ENCODE measurements at places on chromosomes 12 and 14. TPM values are rescaled to one million over a fixed set of nuclear protein-coding genes. Genes with fewer than 3 reads are reported as not detected.

GRCh38 chr14:43116341-43116740 is 1390.7 kb downstream of the FSCB start:
- H3K4me1 ChIP-seq: no peaks in the 10 kb centered on the region
- DNase-seq: no peak
- no peak overlapping the region for H3K27ac ChIP-seq

GRCh38 chr14:88488897-88489296 is 65.9 kb downstream of the PTPN21 start:
- no peaks in the 10 kb centered on the region for H3K27me3 ChIP-seq
- no peak overlapping the region for H3K27ac ChIP-seq
- H3K4me3 ChIP-seq: no peak overlapping the region
- H3K36me3 ChIP-seq: no peaks in the 10 kb centered on the region
- H3K4me1 ChIP-seq: peaks cover 9% of the 10 kb centered on the region

- no peak overlapping the region for H3K27ac ChIP-seq
- DNase-seq: no peak
- H3K4me3 ChIP-seq: no peak overlapping the region
Observed at GRCh38 chr14:77752799-77753516, 8.0 kb downstream of the SNW1 start.

GRCh38 chr12:127127897-127128296 is 1139.1 kb upstream of the TMEM132C start:
- H3K4me3 ChIP-seq: no peak overlapping the region
- no peaks in the 10 kb centered on the region for H3K27me3 ChIP-seq
- H3K4me1 ChIP-seq: no peaks in the 10 kb centered on the region
- no peak for DNase-seq
- H3K36me3 ChIP-seq: no peaks in the 10 kb centered on the region

DNA sequence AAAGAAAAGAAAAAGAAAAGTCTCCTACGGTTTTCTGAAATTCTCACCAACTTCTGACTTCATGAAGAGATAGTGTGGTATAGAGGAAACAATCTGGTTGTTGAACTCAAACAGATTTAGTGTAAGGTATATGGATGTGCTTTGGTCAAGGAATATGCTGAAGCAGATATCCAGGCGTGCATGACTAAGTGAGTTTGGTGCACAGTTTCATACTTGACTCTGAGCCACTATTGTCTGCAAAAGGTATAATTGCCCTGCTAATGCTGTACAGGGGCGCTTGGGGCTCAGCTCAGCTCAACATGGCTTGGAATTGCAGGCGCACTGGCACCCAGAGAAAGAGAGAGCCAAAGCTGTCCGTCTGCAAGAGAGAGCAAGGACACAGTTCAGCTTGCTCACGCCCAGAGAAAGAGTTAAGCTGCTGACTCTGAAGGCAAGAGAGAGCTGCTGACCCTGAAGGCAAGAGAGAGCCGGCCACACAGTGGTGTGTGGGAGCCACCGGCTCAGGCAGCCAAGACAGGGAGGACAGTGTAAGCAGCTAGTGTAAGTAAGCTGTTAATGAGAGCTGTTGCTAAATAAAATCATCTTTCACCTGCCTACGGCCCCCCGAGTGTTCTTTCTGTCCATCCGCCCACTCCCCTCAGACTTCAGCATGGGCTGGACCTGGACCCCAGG is 66.4 kb upstream of the SLC38A4 start:
- H3K27ac ChIP-seq: no peak overlapping the region
- H3K4me1 ChIP-seq: no peaks in the 10 kb centered on the region
- no peaks in the 10 kb centered on the region for H3K27me3 ChIP-seq
- no peaks in the 10 kb centered on the region for H3K36me3 ChIP-seq
- no peak overlapping the region for H3K4me3 ChIP-seq

- no peak for DNase-seq
- no peaks in the 10 kb centered on the region for H3K27me3 ChIP-seq
- peak overlapping the region; percentile 21 for H3K27ac ChIP-seq
- H3K36me3 ChIP-seq: no peaks in the 10 kb centered on the region
- no peaks in the 10 kb centered on the region for H3K4me1 ChIP-seq
Observed at GRCh38 chr14:22588526-22589095, 413 bp downstream of the DAD1 start.

GRCh38 chr14:92037989-92038388 is 1.9 kb downstream of the TRIP11 start:
- peaks cover 5% of the 10 kb centered on the region for H3K4me1 ChIP-seq
- DNase-seq: no peak
- no peak overlapping the region for H3K27ac ChIP-seq
- no peaks in the 10 kb centered on the region for H3K27me3 ChIP-seq

GRCh38 chr14:105390849-105391500 is 7.4 kb upstream of the TEX22 start:
- DNase-seq: no peak
- H3K36me3 ChIP-seq: peaks cover 2% of the 10 kb centered on the region
- H3K27ac ChIP-seq: no peak overlapping the region
- H3K4me3 ChIP-seq: no peak overlapping the region

GRCh38 chr12:53990311-53991076 is 5.5 kb downstream of the HOXC10 start:
- H3K27me3 ChIP-seq: peaks cover 98% of the 10 kb centered on the region
- no peak for DNase-seq
- H3K4me3 ChIP-seq: no peak overlapping the region

DNA sequence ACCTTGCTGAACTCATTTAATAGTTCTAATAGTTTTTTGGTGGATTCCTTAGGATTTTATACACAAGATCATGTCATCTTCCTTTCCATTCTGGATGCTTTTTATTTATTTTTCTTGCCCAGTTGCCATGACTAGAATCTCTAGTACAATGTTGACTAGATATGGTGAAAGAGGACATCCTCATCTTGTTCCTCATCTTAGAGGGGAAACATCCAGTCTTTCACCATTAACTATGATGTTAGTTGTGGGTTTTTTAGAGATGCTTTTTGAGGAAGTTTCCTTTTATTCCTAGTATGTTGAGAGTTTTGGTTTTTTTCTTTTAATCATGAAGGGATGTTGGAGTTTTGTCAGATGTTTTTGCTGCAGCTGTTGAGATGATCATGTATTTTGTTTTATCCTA is 8.7 kb downstream of the ANKRD13A start:
- H3K4me1 ChIP-seq: no peaks in the 10 kb centered on the region
- H3K36me3 ChIP-seq: no peaks in the 10 kb centered on the region
- H3K27ac ChIP-seq: no peak overlapping the region
- no peaks in the 10 kb centered on the region for H3K27me3 ChIP-seq
- H3K4me3 ChIP-seq: no peak overlapping the region
- DNase-seq: no peak

GRCh38 chr14:54669721-54670561 is 103.0 kb downstream of the SAMD4A start:
- no peak overlapping the region for H3K4me3 ChIP-seq
- peaks cover 18% of the 10 kb centered on the region for H3K4me1 ChIP-seq
- no peak for DNase-seq

DNA sequence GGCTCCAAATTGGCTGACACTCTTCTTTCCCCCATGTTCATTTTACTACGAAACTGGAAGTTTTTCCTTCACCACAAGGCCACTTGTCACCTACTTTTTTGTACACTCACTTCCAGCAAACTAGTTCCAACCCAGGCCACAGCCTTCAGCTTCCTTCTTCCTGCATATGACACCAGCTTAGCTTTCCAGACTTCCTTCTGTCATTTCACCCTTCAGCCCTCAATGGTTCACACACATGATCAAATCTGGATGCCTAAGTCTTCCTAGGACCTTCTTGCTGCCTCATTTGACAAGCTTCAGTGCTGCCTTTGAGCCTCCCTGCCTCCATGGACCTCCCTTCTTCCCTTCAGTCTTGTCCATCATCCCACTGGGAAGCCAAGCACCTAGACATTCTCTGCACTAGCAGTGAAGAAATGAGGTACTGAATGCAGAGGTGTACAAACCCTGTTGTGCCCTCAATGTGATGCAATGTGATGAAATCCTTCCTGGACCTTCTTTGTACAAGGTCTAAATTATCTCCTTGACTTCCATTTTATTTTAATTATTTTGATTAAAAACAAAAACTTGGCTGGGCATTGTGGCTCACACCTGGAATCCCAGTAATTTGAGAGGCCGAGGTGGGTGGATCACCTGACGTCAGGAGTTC is 4.3 kb upstream of the REC8 start:
- H3K27ac ChIP-seq: no peak overlapping the region
- H3K27me3 ChIP-seq: no peaks in the 10 kb centered on the region
- H3K4me1 ChIP-seq: peaks cover 2% of the 10 kb centered on the region
- no peaks in the 10 kb centered on the region for H3K36me3 ChIP-seq
- no peak overlapping the region for H3K4me3 ChIP-seq

- no peaks in the 10 kb centered on the region for H3K4me1 ChIP-seq
- H3K36me3 ChIP-seq: 0 out of 2 replicates have a peak, but pooled peaks cover 2% of the 10 kb centered on the region
- DNase-seq: no peak
- no peak overlapping the region for H3K4me3 ChIP-seq
Observed at GRCh38 chr14:54749727-54750126, 152.9 kb downstream of the GCH1 start.

DNA sequence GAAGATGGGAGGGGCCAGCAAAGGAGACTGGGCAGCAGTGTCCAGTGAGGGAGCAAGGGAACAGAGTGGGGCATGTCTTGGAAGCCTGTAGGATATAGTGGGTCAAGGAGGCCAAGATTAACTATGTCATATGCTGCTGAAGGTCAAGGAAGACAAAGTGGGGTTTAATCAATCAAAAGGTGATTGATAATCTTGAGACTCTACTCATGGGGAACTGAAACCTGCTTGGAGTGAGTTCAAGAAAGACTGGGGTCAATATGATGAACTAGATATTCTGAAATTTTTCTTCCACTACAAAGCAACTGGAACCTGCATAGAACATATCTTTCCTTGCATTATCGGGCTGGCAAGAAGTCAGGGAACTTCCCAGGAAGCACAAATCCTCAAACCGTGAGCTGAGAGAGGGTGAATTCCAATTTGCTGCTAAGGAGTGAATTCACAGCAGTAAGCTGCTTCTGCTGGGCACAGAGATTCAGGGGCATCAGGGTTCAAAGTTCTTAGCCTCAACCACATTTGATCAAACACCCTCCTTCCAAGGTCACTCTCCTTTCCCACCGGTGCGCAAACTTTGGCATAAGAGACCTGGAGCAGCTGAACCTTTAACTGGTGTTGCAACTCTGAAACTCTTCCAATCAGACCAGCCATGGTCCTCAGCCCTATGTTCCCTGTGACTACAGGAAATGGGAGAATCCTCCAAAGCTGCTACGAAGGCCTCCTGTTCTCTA is 40.3 kb upstream of the DCD start:
- no peaks in the 10 kb centered on the region for H3K36me3 ChIP-seq
- H3K4me3 ChIP-seq: no peak overlapping the region
- DNase-seq: no peak
- H3K27me3 ChIP-seq: no peaks in the 10 kb centered on the region

SMOC1 gene
- 2.4 TPM for total RNA-seq

TAMALIN gene
- total RNA-seq: 4.1 TPM

C3AR1 gene
- total RNA-seq: not detected

CAPS2 gene
- 3.8 TPM for total RNA-seq

BEGAIN gene
- total RNA-seq: 3.0 TPM

KRT2 gene
- total RNA-seq: not detected

All from H1 (cell line).